Heart left ventricle (tissue), 16 donors: ENCODE measurements at places on chromosomes 4 and X. TPM values are rescaled to one million over a fixed set of nuclear protein-coding genes. Genes with fewer than 3 reads are reported as not detected.

Gene HTN1
- not detected for total RNA-seq

- no peak for DNase-seq
Measured at GRCh38 chrX:115023139-115023538, 5.7 kb upstream of the IL13RA2 start.

Gene C4orf50
- total RNA-seq: 0.05 TPM

Gene HGFAC
- total RNA-seq: not detected

- DNase-seq: no peak
Measured at GRCh38 chrX:135632353-135632752, 81.1 kb upstream of the CT45A1 start.

Gene APLN
- 4.8 TPM for total RNA-seq

Gene WAS
- total RNA-seq: 3.1 TPM

Gene ETFDH
- 221 TPM for total RNA-seq

DNA sequence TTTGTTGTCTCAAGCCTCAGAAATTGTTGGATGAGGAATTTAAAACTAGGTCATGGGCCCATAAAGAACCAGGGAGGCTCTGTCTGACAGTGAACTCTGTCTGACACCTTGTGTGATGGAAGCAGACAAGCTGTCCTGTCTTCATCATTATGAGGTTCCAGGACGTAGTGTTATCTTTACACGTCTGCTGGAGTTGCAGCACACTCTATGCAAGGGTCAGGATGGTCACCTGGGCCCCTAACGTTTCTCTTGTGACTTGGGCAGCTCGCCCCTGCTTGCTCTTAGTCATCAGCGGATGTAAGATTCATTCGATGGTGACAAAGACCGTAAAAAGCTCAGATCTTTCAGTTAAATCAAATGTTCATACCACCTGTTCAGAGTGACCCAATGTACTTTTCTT lies 92.0 kb upstream of the ADGRG2 start:
- no peak for DNase-seq

DNA sequence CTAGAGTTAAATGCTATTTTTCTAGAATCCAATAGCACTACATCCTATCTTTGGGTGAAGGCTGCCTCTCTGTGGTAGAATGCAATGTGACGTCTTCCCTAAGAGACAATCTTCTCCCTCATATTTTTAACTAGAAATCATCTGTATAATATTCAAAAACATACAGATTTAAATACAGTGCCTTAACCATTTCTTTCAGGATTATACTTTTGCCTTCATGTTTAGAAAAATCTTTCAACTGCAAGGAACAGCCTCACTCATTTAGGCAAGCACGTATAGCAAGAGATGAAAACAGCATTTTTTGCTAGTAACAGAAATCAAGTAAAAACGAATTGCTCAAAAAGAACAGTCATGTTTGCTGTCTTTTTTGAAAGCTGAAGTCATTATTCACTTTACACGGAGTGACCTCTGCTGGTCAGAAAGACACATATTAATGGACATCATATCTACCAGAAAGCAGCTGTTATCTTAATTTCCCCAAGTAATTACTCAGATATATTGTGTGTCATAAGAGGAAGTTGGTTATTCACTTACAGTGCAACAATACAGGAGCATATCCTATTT lies 422.3 kb downstream of the STPG2 start:
- no peak for DNase-seq

Gene ATP8A1
- total RNA-seq: 29.7 TPM

GRCh38 chr4:169756971-169757574 lies 671 bp downstream of the HPF1 start:
- no peak for DNase-seq

- DNase-seq: no peak
Measured at GRCh38 chr4:107931775-107932321, 499 bp downstream of the CYP2U1 start.

- DNase-seq: no peak
Measured at GRCh38 chrX:12865359-12865758, 1.5 kb upstream of the TLR7 start.

- DNase-seq: no peak
Measured at GRCh38 chrX:12301288-12301687, 163.0 kb downstream of the FRMPD4 start.
